Cardiac muscle cell (in vitro differentiated cells and primary cell): ENCODE measurements at places on chromosomes 13 and 19. TPM values are rescaled to one million over a fixed set of nuclear protein-coding genes. Genes with fewer than 3 reads are reported as not detected.

PSG3 gene
- polyA plus RNA-seq: not detected in 2 replicates

CALR3 gene
- not detected in 2 replicates for polyA plus RNA-seq

STOML3 gene
- polyA plus RNA-seq: not detected in 2 replicates

ZNF888 gene
- polyA plus RNA-seq: 1.1 and 2.0 TPM in 2 replicates

ZNF234 gene
- polyA plus RNA-seq: 8.1 and 9.2 TPM in 2 replicates

ZNF625 gene
- 3.7 and 10.2 TPM in 2 replicates for polyA plus RNA-seq

TGDS gene
- 13.2 and 13.3 TPM in 2 replicates for polyA plus RNA-seq

TPTE2 gene
- 0.17 TPM in 1 of 2 replicates, not detected in the other for polyA plus RNA-seq

CD33 gene
- polyA plus RNA-seq: not detected in 2 replicates

ONECUT3 gene
- polyA plus RNA-seq: not detected in 2 replicates

ZNF681 gene
- 1.4 and 3.2 TPM in 2 replicates for polyA plus RNA-seq

REXO1 gene
- 19.2 and 21.3 TPM in 2 replicates for polyA plus RNA-seq

AMH gene
- 23.2 and 71.4 TPM in 2 replicates for polyA plus RNA-seq

PLK5 gene
- polyA plus RNA-seq: 0.54 and 0.87 TPM in 2 replicates

TFDP1 gene
- 68.1 and 81.7 TPM in 2 replicates for polyA plus RNA-seq

IL12RB1 gene
- polyA plus RNA-seq: not detected in 2 replicates

PCDH20 gene
- polyA plus RNA-seq: 6.5 and 8.6 TPM in 2 replicates
